ENCODE measurements at places on chromosomes 5 and 9.

- DNase-seq, result no peak
Measured at GRCh38 chr5:119930490-119930889, 301.1 kb downstream of the FAM170A start.

- no peak for DNase-seq
Measured at GRCh38 chr9:135375001-135375400, 104.6 kb upstream of the PPP1R26 start.

- no peak for DNase-seq
Measured at GRCh38 chr9:110797611-110798010, 129.0 kb downstream of the MUSK start.

GRCh38 chr5:107361945-107362344 lies 308.8 kb downstream of the EFNA5 start:
- DNase-seq, result no peak

GRCh38 chr5:42377496-42377895 lies 45.7 kb upstream of the GHR start:
- no peak for DNase-seq

DNA sequence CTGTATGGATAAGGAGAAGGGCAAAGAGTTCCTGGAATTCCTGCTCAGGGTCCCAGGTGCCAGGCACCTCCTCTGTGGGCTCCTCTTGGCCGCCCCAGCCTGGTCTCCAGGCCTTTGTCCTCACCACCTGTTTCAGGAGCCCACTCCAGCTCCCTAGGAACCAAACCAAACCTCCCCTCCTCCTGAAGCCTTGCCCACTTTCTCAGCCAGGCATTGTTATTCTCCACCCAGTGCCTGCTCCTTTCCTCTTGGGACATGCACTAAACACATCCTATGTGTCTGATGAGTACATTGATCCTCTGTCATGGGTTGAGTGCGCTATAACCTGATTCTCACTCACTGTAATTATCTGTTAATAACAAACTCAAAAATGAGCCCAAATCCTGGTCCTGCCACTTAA lies 189.8 kb downstream of the SPOCK1 start:
- DNase-seq, result no peak

DNA sequence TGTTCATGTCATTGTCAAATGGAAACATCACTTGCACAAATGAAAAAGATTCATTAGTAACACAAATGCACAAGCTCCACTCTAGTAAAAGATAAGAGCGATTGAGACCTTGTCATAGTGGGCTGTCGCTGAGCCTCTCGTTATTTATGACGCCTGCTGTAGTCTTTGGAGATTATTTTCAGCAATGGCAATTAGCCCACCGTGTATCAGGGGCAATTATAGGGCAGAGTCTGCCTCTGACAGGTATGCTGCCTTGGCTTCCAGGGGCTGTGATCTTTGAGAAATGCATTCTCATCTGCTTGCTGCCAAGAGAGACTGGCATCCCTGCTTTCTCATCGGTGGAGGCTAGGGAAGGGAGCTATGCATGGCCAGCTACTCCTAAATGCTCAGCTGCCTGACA lies 426.8 kb upstream of the CLINT1 start:
- no peak for DNase-seq

DNA sequence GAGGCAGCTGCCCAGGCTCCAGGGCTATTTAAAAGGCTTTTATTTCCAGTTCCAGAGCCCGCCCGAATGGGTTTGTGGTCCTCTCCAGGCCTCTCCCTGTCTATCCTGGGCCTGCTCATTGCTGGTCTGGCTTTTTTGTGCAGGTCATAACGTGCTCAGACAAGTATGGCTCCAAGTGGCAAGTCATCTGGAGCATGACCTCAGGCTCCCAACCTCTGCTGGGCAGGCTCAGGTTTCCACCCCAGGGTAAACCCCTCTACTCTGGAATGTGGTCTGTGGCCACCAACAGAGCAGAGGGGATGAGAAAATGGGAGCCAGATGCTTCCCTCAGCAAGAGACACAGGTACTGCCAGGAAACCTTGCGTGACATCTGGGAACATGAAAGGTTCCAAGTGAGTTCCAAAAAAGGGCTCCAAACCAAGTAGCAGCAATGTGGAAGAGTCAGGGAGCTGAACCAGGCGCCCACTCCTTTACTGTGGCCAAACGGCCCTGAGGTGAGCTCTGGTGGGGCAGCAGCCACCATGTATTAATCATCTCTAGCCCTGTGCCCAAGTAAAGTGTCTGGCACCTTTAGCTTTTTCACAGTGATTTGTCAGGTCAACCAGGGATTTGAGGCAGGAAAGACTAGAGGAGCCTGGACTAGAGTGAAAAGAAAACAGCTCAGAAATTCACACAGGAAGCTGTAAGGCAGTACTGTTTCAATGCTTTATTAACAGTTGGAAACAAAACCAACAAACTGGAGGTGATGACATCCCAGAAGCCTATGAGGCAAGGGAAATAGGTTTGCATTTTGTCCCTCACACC lies 25.7 kb downstream of the PCDHGC5 start:
- DNase-seq, result no peak
